GF-D8 (cell line): ENCODE measurements at places on chromosomes 13 and 19.
A peak's percentile ranks its signal among the peaks of the same experiment; 100 is the strongest.

- DNase-seq, result no peak
Measured at GRCh38 chr19:38062959-38063761, 156.2 kb downstream of the SIPA1L3 start.

DNA sequence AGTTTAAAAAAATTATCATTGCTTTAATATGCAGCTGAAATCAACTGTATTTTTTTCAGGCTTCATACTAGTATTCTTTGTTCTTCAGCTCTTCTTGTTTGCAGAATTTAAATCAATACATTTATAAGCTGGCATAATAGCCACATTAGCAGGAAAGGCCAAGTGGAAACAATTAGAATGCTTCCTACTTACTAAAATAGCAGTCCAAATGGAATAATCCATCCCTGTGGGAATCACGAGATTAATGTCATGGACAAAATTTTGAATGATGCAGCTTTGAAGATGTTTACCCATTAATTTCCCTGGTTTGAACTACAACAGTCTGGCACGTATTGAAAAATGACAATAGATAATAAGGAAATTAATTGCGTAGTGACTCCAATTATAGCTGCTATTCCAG, 2650.8 kb downstream of the PCDH9 start:
- no peak for DNase-seq

GRCh38 chr13:73901324-73902068, 232.7 kb downstream of the KLF12 start:
- DNase-seq, result no peak

DNA sequence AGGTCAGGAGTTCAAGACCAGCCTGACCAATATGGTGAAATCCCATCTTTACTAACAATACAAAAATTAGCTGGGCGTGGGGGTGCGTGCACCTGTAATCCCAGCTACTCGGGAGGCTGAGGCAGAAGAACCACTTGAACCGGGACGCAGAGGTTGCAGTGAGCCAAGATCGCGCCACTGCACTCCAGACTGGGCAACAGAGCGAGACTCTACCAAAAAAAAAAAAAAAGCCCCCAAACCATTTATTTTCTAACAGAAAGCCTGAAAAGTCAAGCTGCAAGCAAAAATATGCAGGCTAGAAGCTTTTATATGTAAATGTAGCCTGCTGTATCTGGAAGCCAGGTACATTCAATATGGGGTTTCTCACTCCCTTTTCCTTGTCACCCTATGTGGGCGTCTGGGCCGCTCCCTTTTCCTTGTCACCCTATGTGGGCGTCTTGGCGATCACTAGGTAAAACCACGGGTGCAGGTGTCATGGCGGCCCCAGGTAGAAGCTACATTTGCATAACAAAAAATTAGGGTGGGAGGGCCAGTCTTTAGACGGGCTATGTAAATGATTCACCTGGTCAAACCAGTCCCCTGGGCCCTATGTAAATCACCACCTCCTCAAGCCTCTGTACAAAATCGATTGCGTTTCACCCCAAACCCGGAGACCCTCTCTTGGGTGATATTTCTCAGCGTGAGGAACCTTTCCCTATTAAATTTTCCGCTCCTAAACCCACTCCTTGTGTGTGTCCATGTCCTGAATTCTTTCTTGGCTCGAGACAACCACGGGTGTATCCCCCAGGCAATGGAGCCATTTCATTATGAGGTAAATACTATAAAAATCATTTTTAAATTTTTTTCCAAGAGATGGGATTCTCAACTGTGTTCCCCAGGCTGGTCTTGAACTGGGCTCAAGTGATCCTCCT, 2.1 kb downstream of the TRIM13 start:
- no peak for DNase-seq

DNA sequence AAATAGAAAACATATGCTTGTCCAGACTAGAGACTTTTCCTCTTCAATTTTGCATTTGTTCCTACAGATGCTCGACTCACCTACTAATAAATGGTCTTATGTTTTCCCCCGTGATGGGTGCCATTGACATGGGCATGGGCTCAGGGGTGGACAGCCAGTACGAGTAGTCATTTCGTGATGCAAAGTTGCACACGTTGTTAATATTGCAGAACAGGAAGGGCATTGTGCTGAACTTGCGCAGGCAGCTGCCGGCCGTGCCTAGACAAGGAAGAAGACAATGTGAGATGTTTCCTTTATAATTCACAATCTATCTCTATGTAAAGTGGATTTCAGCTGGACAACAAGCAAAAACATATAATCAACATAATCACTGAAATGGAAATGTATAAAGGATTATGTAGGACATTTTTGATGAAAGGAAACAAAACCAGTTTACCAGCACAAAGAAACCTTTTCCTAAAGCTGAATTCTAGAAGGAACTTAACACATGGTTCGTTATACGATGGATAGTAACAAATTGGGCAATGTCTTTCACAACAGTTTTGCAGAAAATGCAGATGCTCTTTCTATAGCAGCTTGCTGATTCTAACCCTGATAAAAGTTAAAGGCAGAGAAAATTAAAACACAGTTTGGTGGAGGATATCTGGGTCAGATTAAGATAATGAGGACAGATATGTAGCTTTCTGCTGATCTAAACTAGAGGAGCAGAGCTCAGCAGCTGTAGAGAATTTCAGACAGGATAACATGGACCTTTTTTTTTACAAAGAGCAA, 145.7 kb downstream of the COL4A1 start:
- peak; percentile 99 for DNase-seq

DNA sequence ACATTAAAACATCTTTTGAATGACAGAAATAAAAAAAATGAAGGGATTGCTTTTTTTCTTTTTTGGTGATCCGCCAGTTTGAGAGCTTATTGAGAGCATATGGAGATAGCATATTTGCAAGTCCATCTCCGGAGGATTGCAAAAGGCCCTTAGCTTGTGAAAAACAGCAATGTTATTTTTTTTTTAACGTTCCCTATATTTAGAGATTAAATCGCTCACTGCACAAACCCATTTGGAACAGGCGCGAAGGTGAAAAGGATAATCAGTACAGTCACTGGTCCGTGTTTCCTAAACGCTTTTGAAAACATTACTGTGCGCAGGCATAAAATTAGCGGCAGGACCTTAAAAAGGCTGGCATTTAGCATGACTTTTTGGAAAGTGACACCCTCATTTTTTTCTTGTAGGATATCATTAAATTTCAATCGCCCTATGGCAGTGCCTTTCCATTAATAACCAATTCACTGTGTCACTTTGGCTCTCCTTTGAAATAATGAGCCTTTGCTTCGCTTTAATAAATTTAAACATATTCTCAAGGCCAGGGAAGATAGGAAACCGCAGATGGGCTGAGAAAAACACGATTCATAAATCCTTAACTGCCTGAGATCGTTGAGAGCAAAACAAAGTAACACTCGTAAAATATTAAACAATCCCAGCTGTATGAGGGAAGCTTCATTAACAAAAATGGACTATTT, 342.2 kb downstream of the DACH1 start:
- DNase-seq, result no peak

DNA sequence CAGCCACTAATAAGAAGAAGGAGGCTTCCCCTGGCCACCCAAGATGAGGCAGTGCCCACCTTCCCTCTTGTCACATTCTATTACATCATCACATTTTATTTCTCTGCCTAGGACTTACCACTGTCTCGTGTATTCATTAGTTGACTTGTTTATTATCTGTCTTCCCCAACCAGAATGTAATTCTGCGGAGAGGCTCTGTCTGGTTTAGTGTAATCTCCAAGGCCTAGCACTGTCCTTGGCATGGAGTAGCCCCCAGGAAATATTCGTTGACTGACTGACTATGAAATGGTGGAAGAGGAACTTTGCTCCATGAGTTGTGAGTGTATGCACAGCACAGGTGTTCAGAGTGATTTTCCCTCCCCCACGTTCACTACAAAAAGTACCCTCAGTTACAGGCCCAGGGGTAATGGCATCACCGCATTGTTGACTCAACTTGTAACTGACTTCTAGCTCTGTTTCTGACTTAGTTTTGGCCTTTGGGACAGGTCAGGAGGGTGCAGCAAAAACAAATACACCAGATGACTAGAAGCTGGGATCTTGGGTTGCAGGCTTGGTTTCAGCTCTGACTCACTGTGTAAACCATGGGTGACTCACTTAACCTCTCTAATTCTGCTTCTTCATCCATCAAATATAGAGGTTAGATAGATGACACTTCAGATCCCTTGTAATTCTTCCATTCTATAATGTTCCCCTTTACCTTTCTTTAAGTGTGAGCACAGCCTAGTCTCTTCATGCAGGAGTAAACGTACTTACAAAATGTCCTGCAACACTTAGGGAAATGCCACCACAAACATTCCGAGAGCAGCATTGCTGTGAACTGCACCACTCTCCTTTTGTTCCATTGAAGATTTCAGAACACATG, 229.7 kb downstream of the KCNRG start:
- DNase-seq, result no peak

DNA sequence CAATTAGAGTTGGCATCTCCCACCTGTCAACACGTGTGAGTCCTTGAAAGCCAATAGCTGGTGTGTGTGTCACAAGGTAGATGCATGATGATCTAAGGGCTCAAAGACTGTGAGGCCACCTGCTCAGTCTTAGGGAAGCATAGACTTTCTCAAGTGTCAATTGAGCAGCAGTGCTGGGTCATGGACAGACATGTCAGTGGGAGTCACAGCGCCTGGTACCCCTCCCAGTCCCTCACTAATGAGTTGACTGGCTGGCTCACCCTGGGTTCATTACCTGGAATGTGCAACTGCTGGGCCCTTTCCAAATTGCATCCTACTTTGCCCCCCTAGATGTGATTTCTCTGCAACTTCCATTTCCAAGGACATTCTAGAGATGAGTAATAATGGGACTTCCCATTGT, 9.1 kb upstream of the PSG6 start:
- DNase-seq, result no peak

DNA sequence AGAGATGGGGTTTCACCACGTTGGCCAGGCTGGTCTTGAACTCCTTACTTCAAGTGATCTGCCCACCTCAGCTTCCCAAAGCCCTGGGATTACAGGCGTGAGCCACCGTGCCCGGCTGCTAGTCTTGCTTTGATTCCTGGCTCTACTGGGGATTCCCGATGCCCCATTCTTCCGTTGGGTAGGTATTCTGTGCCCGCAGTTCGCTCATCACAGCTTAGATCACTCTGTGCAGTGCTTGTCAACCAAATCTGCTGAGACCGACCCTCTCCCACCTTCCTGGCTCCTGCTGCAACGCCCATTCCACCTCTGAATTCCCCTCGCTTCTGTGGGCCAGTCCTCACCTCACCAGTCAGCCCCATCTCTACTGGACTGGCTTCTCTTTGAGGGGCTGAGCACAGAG, 4.6 kb upstream of the ZNF414 start:
- no peak for DNase-seq

DNA sequence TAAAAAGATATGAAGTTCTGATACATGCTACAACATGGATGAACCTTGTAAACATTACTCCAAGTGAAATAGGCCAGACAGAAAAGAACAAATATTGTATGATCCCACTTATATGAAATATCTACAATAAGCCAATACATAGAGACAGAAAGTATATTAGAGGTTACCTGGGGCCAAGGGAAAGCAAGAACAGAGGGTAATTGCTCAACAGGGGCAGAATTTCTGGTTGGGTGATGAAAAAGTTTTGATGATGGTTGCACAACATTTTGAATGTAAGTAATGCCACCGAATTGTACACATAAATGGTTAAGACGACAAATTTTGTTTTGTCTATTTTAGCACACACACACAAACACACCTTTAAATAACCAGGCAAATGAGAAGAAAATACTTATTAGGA, 268.4 kb downstream of the FOXO1 start:
- no peak for DNase-seq

- no peak for DNase-seq
Measured at GRCh38 chr19:51352783-51353360, 10.9 kb upstream of the VSIG10L start.

DNA sequence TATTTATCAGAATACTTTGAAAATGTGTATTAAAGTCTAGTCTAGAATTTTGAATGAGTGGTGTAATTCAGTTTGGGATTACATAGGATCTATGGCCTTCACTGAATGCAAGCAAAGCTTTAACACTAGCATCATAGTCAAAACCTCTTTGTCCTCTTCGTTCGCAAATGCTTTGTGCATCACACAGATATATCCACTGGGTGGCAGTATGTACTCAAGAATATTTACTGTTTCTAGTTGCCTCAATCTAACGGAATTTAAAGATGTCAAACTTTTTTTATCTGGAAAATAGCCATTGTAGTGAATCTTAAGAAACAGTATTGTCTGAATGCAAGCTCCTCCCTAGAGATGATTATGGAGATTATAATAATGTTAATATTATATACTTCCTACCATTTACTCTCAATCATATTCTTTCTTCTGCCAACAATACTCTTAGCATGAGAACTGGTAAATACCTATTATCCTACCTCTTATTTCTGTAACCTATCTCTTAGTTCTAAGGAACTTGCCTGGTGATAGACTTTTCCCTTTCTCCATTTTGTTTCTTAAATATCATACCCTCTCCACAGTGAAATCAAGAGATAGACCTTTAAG, 25.8 kb downstream of the LACC1 start:
- peak; percentile 27 for DNase-seq

GRCh38 chr19:3833578-3834348, 35.1 kb downstream of the ZFR2 start:
- DNase-seq, result no peak

- DNase-seq, result no peak
Measured at GRCh38 chr13:57630661-57631595, 616 bp upstream of the PCDH17 start.

DNA sequence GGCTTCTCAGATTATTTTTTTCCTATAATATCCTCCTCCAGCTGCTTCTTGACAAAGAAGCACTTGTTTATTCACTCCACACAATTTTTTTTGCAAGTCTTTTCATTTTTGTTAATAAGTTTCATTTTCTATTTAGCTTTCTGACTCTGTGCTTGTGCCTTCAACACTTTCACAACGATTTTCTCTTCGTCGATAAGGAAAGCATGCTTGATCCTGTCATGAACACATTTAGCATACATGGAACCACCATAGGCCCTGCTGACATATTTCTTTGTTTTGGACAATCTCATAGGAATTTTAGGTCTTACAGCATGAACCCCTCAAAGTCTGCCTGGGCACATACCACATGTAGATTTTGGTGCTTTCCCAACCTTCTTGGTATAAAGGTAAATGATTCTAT, 346.0 kb downstream of the KCNRG start:
- DNase-seq, result no peak

- peak; percentile 63 for DNase-seq
Measured at GRCh38 chr19:52570000-52570861, at the start of gene ZNF701. ZNF701 (plus strand) TSS chr19:52570287; CDS start chr19:52574148, 3,861 bp downstream.

GRCh38 chr13:69487576-69487975, 620.0 kb upstream of the ATXN8OS start:
- no peak for DNase-seq

- DNase-seq, result peak; percentile 94
Measured at GRCh38 chr19:2629491-2630351, 72.8 kb downstream of the GNG7 start.

DNA sequence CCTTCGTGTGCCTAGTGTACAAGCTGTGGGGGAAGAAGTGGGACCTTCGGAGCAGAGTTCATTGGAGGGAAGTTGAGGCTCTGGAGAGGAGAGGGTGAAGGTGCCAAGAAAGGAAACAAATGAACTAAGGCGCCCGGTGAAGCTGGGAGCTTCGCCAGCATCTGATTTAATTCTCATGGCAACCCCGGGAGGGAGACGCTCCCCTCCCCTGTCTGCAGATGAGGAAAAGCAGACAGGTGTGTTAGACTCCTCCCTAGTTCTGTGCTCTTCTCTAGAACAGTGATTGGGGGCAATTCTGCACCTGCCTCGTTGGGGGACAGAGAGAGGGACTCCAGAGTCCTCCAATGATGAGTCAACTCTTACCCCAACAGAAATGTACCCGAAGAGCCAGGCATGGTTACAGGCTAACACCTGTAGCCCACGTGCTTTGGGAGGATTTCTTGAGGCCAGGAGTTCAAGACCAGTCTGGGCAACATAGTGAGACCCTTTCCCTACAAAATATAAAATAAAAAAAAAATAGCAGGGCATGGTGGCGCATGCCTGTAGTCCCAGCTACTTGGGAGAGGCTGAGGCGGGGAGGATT, 4.2 kb downstream of the SSC5D start:
- no peak for DNase-seq
